ENCODE measurements at places on chromosomes 7 and 10.

- DNase-seq: no peak
Observed at GRCh38 chr10:132593900-132594876, 56.6 kb downstream of the INPP5A start.

DNA sequence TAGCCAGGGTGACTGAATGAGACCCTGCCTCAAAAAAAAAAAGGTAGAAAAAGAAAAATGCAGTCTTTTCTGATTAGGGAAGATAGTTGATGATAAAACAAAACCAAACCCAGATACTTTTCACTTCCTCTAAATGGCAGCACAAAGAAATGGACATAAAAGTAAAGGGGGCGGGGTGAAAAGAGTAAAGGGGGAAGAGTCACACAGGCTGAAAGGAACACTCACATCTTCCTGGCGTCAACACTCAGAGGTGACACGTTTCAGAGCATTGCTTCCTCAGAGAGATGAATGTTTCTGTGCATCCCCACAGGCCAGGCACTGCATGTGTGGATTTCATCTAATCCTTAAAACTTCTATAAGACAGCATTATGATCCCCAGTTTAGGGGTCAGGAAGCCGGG, 81.2 kb downstream of the HIPK2 start:
- no peak for DNase-seq

- no peak for DNase-seq
Observed at GRCh38 chr10:27581225-27581624, 77.1 kb downstream of the RAB18 start.

DNA sequence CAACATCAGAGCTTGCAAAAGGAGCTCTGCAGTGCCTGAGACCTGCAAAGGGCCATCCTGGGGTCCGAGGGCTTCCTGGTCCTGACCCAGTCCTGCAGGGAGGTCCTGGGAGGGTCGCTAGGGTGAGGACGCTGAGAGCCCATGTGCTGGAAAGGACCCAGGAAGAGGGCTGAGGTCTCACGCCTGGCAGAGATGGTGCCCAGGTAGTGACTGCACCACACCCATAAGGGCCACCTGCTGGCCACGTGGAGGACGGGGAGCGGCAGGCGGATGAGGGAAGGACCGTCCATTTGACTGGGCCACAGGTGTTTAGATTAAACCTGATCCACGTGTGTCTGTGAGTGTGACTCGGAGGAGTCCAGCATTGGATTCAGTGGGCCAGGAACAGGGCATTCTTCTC, 392.8 kb downstream of the DNAJB6 start:
- no peak for DNase-seq

DNA sequence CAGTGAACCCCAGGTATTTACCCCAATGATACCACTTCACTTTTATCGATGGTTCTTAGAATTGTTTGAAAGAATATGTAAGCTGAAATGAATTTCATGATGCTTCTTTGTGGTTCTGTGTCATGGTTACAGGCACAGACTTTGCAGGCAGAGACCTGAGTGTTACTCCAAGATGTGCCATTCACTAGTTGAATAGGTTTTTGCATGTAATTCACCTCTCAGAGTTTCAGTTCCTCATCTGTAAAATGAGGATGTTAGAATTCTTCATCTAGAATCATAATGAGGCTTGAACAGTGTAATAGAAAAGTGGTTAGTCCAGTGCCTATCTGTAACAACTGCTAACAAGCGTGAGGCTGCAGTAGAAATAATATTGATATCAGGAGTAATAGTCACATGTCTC, 54.6 kb downstream of the VSTM2A start:
- DNase-seq: no peak

- DNase-seq: no peak
Observed at GRCh38 chr7:102072636-102073209, 213.9 kb upstream of the SH2B2 start.

- DNase-seq: no peak
Observed at GRCh38 chr7:106893591-106893990, 28.5 kb downstream of the PIK3CG start.

DNA sequence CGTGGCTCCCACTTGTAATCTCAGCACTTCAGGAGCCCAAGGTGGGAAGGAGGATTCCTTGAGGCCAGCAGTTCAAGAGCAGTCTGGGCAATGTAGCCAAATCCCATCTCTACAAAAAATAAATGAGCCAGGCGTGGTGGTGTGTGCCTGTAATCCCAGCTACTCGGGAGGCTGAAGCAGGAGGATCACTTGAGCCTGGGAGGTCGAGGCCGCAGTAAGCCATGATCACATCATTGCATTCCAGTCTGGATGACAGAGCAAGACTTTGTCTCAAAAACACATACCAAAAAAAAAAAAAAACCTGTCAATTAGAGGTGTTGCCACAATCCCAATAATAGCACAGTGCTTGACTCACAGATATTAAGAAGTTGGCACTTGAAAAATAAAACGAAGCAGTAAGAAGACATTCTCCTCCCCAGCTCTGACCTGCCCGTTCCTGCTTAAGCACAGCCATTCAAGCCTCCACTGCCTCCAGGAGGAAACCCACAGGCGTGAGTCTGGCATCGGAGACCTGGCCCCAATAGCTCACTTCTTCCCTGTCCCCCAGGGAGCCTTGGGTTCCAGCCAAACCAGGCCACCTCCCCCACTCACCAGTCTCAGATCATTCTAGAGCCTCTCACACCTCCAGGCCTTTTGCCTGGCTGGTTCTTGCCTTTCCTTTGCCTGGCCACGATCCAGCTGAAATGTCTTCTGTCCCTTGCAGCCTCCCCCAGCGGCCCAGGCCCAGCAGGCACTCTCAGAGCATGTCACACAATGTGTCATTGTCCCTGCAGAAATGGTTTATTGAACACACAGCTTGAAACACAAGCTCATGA, 45.3 kb upstream of the GTF2I start:
- DNase-seq: no peak

GRCh38 chr7:36765605-36766004, 41.3 kb upstream of the AOAH start:
- DNase-seq: no peak

DNA sequence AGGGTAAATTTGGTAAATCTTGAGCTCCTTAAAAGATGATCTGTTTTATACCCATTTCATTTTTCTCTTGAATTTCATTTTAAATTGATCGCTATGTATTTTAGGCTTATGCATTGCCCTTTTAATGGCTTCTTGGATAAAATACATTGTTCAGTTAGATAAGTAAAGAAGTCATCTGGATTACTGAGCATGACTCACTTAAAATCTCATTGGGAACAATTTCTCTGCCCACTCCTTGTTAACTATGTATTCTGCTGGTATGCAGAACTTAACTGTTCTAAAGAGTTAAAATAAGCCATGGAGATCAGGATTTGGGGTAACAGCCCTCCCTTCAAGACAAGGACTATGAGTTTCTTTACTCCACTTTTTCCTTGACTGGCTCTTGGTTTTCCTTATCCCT, 134.2 kb downstream of the SND1 start:
- no peak for DNase-seq

- no peak for DNase-seq
Observed at GRCh38 chr7:75687246-75688088, 51.3 kb downstream of the HIP1 start.

DNA sequence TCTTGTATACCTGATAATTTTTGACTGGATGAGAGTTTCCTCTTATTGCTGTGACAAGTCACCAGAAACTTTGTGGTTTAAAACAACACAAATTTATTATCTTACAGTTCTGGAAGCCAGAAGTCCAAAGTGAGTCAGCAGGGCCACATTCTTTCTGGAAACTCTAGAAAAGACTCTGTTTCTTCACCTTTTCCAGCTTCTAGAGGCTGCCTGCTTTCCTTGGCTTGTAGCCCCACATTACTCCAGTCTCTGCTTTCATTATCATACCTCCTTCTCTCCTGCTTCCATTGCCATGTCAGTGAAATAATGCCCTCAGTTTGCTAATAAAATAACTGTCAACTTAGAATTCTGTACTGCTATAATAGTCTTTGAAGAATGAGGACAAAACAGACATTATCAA, 65.3 kb downstream of the VCL start:
- DNase-seq: no peak

DNA sequence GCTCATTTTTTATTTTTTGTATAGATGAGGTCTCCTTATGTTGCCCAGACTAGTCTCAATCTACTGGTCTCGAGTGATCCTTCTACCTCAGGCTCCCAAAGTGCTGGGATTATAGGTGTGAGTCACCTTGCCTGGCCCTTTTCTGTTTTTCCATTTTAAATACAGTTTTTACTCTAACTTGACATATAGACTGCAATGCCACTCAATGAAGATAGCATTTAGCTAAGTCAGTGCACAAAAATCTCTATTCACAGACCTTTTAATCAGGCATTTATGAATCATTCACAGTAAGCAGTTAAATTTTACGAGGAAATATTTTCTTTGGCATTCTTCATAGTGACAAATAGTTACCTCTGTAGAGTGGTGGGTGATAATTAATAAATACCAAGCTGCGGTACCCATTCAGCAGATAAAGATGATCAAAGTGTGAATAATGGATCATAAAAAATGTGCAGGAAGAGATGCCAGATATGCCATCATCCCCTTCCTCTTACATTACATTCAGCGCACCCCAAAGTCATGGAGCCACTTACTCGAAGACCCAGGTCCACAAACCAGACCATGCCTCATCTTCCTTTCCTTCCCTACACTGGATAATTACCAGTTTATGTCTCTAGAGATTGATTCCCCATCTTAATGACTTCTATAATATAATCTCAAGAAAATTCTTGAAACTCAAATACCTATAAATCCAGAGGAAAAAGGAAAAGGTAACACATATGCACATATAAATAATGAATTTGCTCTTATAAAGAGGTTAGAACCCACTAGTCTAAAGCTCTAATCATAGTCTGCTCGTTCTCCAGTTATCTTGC, 56.0 kb downstream of the UBE2H start:
- no peak for DNase-seq

DNA sequence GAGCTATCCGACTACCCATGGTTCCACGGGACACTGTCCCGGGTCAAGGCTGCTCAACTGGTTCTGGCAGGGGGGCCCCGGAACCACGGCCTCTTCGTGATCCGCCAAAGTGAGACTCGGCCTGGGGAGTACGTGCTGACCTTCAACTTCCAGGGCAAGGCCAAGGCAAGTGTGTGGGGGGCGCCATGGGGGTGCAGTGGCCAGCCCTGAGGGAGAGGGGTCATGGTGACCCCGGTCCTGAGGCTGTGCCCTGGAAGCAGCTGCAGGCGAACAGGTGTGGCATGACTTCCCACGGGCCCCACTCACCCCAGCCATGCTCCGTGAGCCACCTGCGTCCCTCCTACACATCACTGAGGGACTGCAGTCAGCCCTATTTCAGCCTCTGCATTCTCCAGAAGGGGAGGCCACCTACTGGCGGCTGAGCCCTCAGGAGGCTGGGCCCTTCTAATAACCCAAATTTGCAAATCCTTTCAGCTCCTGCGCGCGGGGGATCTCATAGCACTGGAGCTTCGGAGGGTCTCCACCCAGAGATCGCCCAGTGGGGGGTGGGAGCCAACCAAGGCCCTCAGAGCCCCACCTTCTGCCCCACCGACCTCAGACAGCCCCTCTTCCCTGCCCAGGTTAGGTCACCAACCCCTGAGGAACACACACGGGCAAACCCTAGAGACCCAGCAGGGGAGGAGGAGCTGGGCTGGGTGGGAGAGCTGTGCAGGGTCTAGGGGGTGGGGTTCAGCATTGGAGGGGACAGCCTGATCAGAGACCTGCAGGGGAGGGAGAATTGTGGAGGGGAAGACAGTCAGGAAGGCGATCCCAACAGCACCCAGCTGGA, 30.8 kb downstream of the SH2B2 start:
- no peak for DNase-seq

DNA sequence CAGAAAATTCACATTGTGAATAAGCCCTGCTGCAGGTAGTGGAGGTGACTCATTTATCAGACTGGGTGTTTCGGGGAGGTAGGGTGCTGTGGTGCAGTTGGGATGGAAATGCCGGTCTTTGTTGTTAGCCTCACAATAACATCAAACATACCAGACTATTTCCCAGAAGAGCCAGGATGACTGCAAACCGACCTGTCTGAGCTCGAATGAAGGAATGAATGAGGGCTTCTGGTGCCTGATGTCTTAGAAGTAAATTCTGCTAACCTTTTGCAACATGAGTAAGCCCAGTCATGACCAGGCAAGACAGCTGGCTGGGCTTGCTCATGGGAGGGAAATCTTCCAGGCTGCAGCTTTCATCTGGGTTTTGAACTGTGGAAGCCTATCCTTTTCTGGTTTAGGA, 2.4 kb upstream of the VDAC2 start:
- DNase-seq: no peak

DNA sequence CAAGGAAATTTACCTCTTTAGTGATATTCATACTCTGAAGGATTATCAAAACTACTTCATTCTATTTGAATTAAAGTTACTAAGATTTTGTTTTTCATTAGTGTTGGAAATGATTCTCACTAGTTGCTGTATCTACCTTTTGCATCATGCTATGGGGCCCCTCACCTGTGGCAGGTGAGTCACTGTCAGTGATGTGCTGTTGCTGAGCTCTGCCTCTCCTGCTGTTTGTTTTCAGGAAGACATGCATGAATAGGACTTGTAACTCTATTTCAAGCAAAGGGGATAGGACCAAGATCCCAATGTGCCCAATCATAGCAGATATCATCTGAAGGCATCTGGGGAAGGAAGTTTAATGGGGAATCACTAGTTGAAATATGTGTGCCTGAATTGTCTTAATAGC, 57.4 kb upstream of the AGR3 start:
- no peak for DNase-seq

DNA sequence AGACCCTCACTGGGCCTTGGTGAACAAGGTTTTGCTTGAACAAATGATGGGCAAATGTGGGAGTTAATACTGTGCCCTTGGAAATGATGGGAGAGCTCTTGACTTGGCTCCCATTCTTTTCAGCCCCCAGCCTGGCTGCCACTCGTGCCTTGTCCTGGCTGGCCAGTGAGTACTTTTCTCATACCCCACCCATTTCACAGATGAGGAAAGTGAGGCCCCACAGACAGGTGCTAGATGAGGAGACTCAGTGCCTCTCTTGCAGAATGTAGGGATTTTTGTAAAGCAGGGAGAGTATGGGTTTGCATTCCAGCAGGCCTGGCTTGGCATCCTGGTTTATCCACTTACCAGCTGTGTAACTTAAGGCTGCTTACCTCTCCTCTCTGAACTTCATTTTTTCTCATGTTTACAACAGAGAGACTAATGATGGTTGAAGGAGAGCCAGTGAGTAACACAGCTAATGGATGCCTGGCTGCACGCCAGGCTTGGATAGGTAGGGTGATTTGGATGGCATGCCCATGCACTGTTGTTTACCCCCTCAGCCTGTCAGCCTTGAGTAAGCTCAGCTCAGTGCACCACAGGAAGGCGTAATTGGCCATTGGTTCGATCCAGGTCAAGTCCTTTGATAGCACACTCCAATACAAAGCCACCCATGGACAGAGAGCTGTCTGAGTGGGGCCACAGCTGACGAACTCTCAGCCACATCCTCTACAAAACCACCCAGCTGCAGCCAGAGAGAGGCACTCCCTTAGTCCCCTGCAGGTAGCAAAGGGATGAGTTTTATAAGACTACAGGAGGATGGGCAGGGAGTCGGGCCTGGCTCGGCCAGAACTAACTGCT, 436.8 kb downstream of the RPS24 start:
- no peak for DNase-seq
